Activated T-cell treated with anti-CD3 and anti-CD28 coated beads, Interleukin-2, amount 50 U/mL, for 72 hours (primary cell): ENCODE measurements at places on chromosomes 1 and 21.

DNA sequence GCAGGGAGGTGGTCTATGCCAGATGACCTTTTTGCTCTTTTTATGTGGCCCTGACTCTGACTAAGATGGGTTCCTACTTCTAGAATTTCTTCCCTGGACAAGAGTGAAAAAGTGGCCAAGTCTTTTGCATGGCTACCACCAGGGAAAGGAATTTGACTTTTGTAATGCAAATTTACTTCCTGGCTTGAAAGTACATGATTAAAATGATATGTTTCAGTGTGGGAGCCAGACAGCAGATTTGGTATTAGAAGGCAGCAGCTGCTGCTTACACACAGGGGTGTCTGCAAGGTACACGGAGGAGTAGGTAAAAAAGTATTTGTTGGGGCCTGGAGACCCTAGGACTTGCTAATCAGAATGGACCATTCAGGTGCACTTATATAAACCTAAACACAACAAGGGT is 78.4 kb downstream of the KCND3 start:
- DNase-seq: no peak

GRCh38 chr1:9338397-9339246 is 45.9 kb downstream of the SPSB1 start:
- DNase-seq: no peak

DNA sequence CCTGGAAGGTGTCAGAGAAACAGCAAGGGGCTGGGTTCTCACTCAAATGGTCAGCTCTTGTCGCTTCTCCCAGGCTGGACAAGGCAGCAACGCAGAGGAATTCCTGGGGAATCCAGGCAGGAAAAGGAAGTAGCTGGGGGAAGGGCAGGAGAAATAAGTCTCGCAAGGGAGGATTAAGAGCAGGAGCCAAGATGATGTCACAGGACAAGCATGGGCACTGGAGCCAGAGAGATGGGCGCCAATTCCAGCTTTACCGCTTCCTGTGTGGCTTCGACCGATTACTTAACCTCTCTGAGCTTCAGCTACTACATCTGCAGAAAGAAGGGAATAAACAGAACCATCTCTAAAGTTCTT is 70.5 kb downstream of the SSBP3 start:
- DNase-seq: no peak

DNA sequence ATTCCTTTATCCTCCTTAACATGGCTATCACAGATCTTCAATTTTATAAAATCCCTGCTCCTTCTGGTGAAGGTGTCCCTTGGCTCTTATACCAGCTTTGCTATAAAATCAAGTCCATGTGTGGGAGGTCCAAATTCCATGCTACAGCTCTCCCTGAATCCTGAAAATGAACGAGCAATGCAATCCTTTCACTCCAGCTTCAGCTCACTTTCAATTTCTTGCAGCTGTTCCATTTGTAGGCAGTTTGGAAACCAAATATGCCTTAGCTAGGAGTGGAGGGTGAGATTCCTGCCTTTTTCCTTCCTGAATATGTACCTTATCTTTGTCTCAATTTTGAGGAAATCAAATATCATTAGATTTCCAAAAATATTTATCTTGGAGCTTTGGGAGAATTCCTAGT is 402.6 kb downstream of the TTLL7 start:
- no peak for DNase-seq

DNA sequence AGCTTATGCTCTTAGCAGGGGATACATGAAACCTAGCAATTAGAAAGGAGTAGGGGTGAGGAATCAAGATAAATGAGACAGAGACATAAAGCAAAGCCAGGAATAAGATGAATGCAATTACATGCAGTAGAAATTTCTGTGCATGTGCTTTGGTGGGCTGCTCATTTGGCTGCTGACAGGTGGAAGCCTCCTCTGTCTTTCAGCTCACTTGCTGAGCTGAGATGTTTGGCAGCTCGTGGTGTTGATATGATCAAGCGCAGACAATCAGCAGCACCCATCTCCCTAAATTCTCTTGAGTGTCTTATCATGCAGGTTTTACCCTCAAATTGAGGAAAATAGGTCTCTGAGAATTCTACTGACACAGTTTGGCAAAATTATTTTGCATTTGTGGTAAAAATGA is 108.3 kb upstream of the CD34 start:
- no peak for DNase-seq

DNA sequence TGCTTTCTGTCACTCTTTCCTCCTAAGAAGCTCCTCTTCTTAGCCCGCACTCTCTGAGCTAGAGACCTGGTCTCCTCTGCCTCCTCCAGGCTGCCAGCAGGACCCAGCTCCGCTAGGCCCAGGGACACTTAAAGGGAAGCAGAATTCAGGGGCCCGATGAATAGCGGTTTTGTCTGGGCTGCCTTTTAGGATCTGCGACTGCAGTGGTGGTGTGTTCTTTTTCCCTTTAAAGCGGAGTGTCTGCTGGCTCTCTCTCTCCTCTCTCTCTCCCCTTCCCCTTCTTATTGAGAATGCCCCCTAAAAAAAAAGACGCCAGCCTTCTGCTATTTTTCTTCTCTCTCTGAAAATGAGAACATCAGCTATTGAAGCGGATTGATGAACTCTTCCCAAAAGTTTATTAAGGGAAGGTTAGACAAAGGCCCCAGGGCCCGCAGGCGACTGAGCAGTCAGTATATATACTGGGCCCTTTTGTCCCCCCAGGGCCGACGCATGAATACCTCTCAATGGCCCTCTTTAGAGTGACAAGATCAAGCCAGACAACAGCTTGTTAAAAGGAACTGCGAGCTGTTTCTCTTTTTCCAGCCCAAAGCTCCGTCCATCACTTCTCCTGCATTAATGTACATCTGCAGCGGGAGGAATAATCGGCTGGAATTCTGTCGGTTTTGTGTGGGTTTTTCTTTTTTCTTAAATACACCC is 27.0 kb downstream of the PAX7 start:
- DNase-seq: no peak

GRCh38 chr1:2880812-2881295 is 79.4 kb upstream of the TTC34 start:
- DNase-seq: no peak

GRCh38 chr1:56151402-56151801 is 428.0 kb downstream of the PLPP3 start:
- no peak for DNase-seq

- no peak for DNase-seq
Observed at GRCh38 chr1:13922466-13923110, 222.6 kb downstream of the PRDM2 start.

- DNase-seq: no peak
Observed at GRCh38 chr1:4517186-4517954, 137.0 kb upstream of the AJAP1 start.

DNA sequence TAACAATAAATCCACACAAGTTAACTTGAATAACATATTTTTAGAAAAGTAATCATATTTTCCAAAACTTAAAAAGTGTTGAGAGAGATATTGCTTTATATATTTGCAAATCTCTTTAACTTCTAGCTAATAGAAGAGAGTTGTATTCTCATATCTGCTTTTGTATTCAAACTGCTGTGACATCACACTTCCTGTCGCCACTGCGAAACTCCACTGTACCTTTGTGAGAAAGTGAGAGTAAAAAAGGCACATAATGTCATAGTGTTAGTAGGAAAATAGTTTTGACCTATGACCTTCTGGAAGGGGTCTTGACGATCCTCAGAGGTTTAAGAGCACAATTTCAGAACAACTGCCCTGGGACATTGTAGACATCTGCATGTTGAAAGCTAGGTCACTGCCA is 21.6 kb downstream of the AK5 start:
- DNase-seq: no peak

GRCh38 chr1:201882665-201883132 is 6.0 kb upstream of the SHISA4 start:
- DNase-seq: no peak

GRCh38 chr1:208569181-208569580 is 325.0 kb upstream of the PLXNA2 start:
- no peak for DNase-seq

- peak; percentile 60 for DNase-seq
Observed at GRCh38 chr1:150567717-150568593, 11.5 kb downstream of the MCL1 start.

DNA sequence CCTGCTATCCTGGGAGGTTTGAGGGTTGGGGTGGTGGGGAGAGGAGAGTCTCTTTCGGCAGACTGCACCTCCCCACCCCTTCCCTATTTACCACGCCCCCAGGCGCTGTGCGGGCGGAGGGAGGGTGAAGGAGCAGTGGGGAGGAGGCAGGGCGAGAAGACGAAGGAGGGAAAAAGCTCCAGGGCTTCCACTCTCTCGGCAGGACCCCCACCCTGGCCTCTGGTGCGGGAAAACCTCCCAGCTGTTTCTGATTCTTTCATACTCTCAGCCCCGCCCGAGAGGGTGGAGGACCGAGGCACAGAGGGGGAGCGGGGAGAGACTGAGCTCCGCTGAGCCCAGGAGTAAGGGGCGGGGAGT is 866 bp upstream of the WNT2B start:
- peak; percentile 27 for DNase-seq

DNA sequence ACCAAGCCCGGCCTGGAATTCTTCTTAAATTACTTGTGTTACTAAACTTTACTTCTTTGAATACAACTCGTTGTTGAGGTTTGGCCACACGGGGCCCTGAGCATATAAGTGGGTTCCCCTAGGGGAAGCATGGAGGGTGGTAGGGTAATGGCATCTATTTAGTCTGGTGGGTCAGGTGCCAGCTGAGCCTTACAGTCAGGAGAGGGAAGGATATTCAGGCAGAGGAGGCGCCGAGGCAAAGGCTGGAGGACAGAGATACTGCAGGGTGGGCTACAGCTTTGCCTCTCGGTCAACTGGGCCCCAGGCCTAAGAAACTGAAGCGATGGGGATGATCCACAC is 424 bp upstream of the NECAP2 start:
- DNase-seq: no peak

DNA sequence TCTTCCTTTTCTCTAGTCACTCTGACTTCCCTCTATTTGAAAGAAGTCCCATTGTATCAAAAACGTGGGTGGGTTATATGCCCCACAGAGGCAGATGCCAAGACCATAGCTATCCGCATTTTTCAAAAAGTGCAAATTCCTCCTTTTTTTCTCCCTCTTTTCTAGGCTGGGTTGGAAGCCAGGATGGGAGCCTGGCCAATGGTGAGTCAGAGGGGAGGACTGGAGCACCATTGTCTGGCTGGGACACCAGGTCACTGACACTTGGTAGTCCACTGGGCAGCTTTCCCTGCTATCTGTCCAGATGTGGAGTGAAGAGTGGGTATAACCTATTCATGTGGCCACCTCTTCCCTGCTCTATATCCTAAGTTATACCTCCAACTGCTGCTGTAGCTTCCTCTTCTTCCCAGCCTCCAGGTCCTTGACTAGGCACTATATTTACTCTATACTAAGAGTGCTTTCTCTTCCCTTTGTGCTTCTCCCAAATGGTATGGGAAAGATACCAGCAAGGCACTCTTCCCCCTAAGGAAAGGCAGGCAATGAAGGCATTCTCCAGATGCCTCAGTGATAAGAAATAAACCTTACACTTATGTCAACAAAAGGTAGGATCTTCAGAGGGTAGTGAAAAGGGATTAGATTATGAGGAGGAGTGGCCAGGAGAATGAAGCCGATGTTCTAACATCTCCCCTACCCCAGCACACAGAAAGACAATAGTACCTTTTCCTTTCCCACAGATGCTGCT is 12.9 kb downstream of the PI4KB start:
- no peak for DNase-seq

- DNase-seq: no peak
Observed at GRCh38 chr1:246012341-246012740, 494.7 kb downstream of the SMYD3 start.
